Erythroblast (primary cell): ENCODE measurements at places on chromosomes 3 and 15.
A peak's percentile ranks its signal among the peaks of the same experiment; 100 is the strongest.

GRCh38 chr3:122577409-122578031 lies at the start of gene PARP15:
TSS of gene PARP15 (plus strand) at chr3:122577650. CDS start at chr3:122577668, 18 bp downstream.
- peak; percentile 62 for DNase-seq

DNA sequence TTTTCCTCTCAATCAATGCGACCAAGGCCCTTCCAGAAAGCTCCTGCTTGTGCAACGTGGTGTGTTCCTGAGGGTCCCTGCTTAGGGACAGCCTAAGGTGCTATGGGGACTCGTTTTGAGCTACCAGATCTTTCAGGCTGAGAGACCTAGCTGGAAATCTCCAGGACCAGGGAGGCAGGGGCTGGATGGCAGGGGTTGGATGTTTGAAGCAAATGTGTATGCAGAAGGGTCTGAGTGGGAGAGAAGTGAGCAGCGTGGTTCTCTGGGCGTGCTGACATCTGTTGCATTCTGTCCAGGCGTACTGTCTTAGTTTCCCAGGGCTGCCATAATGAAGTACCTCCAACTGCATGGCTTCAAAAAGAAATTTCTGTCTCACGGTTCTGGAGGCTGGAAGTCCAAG lies 31.7 kb upstream of the SLCO2A1 start:
- no peak for DNase-seq

DNA sequence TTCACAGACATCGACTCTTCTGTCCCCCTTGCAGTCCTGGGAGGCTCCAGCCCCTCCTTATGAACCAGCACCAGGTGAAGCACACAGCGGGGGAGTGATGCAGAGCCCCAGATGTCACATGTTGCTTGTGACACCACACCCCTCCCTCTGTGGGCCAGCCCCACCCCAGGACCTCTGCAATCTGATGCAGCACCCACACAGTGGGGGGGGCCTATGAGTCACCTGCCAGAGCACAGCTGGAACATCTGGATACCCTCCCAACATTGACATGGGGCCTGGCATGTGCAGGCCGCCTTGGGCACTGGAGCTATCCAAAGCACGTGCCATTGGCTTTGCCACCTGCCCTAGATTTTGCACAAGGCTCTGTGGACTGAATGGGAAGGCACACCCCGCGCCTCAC lies 70.5 kb downstream of the FEM1B start:
- peak; percentile 33 for DNase-seq

DNA sequence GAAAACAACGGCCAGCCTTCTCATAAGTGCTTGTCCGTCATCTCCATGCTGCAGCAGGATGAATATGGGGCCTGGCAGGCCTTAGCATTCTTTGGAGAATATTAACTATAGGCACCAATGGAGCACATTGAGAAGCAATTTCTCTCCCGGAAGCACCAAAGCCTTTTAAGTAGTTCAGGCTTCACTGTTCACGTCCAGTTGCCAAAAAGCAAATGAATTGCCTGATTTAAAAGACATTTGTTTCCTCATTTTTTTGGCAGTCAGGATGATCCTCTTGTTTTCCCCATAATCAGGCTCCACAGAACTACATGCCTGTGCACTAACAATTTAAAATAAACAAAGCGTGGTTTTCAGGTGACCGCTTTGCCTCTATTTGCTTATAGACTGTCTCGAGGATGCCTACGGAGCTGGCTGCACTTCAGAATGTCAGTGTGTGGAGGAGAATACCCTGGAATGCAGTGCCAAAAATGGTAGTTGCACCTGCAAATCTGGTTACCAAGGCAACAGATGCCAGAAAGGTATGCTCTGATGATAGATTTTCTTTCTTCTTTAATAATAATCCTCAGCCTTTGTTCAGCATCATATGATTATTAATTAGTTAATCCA lies 725.2 kb upstream of the GOLIM4 start:
- no peak for DNase-seq

DNA sequence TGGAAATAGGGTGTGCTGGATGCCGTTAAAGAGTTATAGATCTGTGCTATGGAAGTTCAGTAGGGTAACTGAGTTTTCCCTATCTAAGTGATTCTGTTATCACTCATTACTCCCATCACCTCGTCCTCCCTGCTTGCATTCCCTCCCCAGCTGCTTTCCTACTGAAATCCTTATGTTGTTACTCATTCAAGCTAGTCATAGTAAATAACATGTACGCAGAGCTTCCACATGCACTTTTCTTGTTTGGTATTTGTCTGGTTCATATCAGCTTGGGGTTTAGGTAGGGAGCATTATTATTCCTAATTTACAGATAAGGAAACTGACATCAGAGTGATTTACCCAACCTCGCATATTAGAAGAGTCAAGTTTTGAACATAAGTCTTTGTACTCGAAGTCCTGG lies 135.1 kb downstream of the HCN4 start:
- DNase-seq, result no peak

DNA sequence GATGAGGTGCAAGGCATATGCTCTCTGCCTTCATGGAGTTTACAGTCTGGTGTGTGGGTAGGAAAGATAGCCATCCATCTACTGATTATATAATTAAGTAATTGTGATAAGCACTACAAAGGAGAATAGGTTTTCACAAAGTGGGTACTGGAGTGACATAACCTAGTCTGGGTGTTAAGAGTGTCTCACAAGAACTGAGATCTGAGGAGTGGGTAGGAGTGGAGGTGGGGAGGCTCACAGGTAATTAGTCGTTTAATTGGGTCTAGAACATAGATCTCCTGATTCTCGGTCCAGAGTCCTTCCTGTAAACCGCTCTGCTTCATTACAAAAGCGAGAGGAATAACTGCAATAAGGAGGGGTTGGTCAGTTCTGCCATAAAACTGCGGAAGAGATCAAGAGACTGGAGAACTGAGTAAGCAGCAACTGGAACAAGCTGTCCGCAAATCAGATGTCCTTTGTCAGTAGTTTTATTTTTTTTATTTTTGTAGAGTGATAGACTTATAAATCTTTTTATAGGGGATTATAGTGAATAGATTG lies 2.2 kb downstream of the NEO1 start:
- DNase-seq, result no peak

GRCh38 chr3:119588112-119588511 lies 8.8 kb downstream of the ADPRH start:
- no peak for DNase-seq

DNA sequence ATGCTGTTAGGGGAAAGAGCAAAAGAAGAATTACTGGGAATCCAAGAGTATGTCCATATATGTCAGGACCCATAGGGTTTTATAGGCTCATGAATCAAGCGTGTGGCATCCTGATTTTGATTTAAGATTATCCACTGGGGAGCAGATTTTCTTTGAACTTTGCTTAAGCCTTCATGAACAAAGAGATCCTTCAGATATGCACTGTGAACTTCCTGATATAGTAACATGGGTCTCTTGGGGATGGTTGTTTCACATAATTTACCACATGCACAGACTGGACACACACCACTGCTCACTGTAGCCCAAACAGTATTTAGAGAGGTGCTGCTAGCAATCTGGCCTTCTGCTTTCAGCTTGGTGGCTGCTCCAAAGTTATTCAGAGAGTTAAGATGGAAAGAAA lies 200.9 kb upstream of the ZPLD1 start:
- DNase-seq, result no peak
